ENCODE measurements at places on chromosomes 5 and 9.

GRCh38 chr5:91142819-91143218, 240.3 kb downstream of the ARRDC3 start:
- no peak for DNase-seq

- DNase-seq: no peak
These were observed 135.5 kb downstream of the SPATA31D1 start for GRCh38 chr9:82124090-82124489.

GRCh38 chr9:6000955-6001354, 14.5 kb downstream of the RANBP6 start:
- no peak for DNase-seq

DNA sequence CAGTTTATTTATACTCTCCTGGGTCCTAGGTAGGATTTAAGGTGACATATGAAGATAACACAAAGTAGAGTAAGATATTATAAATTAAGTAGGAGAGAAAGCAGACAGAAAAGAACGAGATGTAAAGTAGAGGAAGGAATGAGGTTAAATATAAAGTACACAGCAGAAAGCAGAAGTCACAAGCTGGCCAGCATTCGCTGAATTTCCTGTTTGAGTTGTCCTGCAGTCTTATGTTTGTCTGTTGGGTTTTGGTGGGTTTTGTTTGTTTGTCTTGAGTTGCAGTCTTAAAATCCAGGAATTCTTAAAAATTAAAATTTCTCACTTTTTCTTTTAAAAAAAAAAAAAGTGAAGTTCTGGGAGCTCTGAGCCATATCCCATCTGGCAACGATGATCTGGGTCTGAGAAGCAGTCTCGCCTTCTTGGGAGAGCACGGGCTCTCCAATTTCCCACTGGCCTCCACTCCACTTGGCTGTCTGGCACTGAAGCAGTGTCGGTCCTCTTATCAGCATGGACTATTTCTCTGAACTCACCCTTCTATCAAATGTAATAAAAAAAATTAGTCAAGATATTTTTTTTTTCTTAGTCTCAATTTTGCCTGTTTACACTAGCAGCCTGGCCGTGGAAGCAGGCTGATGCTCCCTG, 2.0 kb downstream of the S100Z start:
- no peak for DNase-seq

Data from activated CD4-positive, CD25-positive, alpha-beta regulatory T cell (primary cell).